ENCODE measurements at places on chromosomes 11 and 22.

DNA sequence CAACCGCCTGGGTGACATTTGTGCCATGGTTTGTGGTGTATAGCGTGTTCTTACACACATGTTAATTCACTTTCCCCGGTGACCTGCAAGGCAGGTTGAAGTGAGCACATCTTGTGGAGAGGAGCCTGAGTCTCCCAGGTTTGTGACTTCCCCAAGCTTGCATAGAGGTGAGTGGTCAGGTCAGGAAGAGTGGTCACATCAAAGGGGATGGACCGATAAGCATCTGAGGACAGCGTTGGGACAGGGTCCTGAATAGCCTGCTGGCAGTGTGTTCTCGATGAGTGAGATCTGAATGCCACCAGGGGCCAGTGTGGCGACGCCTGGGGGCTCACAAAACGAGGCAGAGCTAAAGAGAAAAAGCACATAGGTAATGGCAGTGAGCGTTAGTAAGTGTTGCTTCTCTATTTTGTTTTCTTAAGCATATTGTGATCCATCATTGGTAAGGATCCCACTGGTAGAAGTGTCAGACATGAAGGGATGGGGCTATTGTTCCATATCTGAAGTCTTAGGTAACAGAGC is 154.6 kb downstream of the GRIK4 start:
- DNase-seq, result no peak

DNA sequence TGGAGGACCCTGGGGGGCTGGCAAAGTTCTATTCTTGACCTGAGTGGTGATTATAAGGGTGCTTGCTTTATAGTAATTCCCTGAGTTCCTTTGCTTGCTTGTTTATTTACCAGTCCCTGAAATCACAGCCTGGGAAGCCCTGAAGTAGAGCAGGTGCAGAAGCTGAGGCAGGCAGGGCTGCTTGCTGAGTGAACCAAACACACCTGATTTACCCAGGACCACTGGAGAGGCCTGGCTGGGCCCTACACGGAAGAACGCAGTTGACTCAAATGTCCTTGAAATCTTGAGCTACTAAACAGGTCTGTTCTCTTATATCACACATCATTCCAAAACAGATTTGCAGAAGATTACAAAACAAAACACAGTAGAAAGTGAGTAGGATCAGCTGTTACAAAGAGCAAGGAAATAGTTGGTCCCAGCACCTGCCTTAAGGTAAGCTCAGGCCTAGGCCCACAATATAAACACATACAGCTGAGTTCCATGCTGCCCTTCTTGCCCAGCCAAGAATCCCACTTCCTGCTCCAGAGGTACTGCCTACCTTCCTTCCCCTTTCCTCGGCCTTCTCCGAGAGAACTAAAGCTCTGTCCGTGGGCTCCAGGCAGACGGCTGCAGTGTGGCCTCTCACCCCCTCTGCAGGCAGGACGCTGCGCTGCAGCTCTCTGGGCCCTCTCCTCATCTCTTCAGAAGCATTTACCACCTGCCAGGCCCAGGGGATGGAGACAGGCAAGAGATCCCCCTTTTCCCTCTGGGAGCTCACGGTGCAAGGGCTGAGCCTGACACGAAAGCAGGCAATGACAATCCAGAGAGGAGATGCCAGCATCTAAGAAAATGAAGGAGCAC is 46.1 kb upstream of the SCUBE2 start:
- peak; percentile 53 for DNase-seq

DNA sequence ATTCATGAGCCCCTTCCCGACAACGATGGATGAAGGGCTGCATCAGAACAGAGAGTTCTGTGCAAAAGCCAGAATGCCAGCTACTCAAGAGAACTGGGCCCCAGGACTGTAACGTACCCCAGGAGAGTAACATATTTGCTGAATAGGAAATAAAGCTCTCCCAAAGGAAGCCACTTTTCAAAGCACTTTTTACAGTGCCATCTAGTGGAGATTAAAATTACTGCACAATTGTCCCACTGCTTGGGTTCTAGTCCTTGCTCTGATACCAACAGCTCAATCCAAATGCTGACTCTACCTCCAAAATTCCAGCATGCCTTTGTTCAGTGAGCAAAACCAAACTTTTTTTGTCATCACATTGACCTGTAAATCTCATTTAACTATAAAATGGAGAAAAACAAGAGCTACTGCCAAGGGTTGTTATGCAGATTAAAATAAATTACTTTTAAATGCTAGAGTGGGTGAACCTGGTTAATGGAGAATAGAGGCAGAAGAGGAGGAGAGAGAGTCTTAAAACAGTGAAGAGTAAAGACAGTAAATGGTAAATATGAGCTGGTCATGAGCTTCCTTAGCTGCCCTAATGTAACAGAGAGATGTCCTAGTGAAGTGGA is 87.6 kb upstream of the FSHB start:
- DNase-seq, result peak; percentile 3

DNA sequence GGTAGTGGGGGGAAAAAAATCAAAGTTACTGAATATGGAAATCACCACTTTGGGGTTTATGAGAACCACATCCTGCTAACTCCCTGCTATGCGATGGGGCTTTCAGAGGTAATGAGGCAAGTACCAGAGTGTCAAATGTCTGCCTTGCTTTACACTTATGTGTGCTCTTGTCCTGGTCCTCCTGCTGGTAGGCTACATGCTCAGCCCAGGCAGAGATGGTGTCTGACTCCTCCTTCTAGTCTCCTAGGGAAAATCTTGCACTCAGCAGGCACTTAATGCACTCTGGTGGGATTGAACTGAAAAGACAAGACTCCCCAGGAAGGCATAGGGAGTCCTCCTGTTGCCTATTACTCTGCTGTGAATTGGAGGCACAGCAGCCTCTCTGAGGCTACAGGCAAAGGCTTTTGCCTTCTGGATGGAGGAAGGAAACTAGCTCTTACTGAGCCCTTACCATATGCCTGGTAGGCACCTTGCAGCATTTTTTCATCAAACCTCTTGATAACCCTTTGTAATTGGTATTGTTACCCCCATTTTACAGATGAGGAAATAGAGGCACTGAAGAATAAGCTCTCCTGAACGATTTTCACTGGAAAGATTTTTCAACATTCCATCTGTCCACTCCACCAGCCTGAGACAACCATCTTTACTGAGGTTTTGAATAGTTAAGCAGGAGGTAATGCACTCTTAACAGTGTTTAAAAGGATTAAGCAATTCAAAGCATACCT is 132.1 kb upstream of the PAX6 start:
- no peak for DNase-seq

DNA sequence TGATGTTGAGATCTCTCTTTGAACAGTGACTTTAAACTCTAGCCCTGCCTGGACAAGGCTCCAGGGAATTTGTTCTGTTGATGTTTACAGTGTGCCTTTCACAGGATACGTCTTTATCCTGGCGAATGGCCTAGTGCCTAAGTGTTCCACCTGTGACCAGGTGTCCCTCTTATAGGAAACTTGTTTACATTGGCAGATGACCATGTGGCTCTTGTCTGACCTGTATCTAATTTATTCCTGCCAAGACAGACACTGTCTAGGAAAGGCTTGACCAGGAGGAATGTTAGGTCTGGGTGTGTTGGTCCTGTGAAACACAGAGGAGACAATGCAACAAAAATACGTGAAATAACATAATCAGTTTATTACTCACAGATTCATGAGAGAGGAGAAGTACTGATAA is 875.6 kb downstream of the METTL15 start:
- no peak for DNase-seq

GRCh38 chr11:15880291-15880690 is 476.1 kb downstream of the SOX6 start:
- no peak for DNase-seq
